GM18507 (cell line): ENCODE measurements at places on chromosomes 3 and 15.

GRCh38 chr3:115436767-115437301 is 186.5 kb upstream of the GAP43 start:
- DNase-seq = no peak

GRCh38 chr3:27488821-27489220 is 4.6 kb upstream of the SLC4A7 start:
- no peak for DNase-seq

GRCh38 chr15:37291920-37292319 is 191.6 kb upstream of the MEIS2 start:
- DNase-seq = no peak

DNA sequence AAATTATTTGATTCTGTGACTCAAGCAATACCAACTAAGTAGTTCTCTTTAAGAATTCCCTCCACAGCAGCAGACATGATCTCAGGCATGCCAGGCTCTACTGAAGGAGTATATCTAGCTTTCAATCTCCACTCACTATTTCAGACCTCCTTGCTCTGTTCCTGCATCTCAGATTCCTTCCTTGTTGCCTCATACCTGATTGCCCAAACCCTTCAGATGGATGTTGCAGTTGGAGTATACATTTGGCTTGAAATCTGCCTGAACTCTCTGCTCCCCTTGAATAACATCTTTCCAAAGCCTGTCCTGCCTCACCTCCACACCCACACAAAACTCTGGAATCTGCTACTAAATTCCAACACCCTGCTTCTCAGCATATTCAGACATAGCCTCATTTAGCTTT is 19.8 kb upstream of the TM4SF4 start:
- no peak for DNase-seq

- no peak for DNase-seq
Observed at GRCh38 chr3:189300345-189300744, 128.6 kb downstream of the TPRG1 start.

DNA sequence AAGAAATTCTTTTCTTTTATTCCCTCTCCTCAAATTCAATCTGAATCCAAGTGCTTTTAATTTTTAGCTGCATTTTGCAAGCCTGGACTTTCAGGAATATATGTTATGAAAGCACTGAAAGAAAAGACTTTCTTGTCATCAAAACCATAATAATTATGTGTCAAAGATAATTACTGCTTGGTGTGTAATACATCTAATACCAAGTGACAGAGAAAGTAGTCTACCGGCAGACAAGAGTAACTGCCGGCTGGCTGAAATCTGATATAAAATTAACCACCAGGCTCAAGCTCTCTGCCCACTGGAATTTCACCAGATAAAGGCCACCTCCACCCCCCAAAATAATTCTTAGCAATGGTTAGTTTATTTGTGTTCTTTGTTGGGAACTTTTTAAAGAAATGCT is 220.9 kb upstream of the CDIN1 start:
- no peak for DNase-seq

- DNase-seq = no peak
Observed at GRCh38 chr3:172098698-172099494, 59.5 kb downstream of the FNDC3B start.

GRCh38 chr15:79990997-79991334 is 20.0 kb upstream of the BCL2A1 start:
- DNase-seq = no peak

GRCh38 chr3:155741101-155741500 is 3.8 kb downstream of the PLCH1 start:
- DNase-seq = no peak

GRCh38 chr3:177224414-177224813 is 27.1 kb upstream of the TBL1XR1 start:
- DNase-seq = no peak

DNA sequence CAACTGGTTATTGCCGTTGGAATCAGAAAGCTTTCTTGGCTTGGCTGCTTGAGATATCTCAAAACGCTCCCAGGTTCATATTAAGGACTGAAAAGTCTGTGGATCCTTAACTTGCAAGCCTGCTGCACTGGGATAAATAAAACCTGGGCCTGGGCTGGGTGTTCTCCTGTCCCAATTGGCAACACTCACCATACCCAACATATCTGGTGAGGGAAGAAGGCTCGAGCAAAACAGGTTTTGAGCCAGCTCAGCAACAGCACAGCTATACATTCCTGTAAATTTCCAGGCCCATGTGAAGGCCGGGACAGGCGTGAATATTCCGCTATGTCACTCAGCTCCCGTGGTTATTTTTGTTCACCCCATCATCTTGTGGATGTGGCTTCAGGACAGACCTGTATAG is 169.0 kb upstream of the BCL6 start:
- no peak for DNase-seq

DNA sequence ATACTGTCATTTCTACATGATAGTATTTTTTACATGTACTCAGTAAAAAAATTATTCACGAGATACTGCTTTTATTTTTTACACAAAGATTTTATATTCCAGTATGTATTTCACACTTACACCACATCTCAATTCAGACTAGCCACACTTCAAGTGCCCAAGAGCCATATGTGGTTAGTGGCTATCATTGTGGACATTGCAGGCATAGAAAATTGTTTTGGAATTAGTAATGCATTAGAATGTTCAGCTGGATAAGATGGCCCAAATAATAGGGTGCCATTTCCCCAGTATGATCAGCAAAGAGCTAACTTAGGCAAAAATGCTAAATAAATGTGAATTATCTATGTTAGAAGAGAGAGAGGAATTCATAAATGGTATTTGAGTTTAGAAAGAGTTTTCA is 203.8 kb upstream of the MCTP2 start:
- no peak for DNase-seq

GRCh38 chr15:82843566-82843965 is 34.1 kb downstream of the WHAMM start:
- no peak for DNase-seq

GRCh38 chr15:74383695-74384565 is 16.5 kb upstream of the CYP11A1 start:
- peak; percentile 70 for DNase-seq

GRCh38 chr3:195062866-195063540 is 208.0 kb downstream of the XXYLT1 start:
- no peak for DNase-seq

GRCh38 chr3:186254676-186255650 is 107.1 kb downstream of the DGKG start:
- DNase-seq = peak; percentile 38

DNA sequence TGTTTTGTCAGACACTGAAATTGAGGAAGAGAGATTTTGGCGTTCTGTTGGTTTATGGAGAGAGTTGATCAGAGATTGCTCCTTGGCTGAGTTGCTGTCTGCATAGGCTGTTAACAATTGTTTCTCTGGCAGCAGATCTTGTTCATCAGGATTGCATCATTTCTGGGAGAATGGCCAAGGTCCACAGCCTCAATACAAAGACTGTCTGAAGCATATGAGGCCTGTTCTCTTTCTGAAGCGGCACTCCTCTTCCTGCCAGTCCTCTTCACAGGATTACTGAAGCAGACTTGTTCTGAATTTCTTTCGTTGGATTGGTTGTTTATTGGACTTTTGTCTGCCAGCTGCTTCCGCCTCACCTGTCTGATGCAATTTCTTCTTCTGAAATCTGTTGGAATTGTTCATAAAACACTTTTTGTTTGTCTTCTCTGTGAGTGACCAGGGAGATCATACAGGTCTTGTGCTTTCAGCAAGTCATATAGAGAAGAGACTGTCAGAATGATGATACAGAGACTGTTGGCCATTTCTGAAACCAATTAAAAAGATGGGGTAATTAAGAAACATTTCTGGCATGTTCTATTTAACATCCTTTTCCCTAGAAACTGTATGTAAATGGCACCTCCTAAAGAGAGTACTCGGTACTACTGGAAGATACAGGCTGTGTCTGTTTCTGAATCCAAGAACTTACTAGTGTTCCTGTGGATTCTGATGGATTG is 25.5 kb downstream of the SETD5 start:
- DNase-seq = no peak

GRCh38 chr3:71176366-71176765 is 407.2 kb downstream of the FOXP1 start:
- DNase-seq = no peak

- no peak for DNase-seq
Observed at GRCh38 chr15:80467311-80467714, 63.1 kb downstream of the ARNT2 start.

DNA sequence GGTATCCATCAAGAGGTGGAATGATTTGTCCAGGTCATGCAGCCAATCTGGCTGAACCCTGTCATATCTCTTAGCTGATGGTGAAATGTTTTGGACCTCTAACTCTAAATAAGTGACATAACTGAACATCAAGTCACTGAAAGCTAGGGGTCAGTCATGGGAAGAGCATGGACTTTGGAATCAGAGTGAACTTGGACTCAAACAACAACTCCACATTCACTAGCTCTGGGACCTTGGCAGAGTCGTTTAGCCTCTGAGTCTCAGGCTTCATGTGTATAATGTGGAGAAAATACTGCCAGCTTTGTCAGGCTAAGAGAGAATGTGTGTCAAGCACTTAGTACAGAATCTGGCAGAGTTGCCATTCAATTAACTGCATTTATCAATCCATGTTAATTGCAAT is 557.8 kb upstream of the CFAP20DC start:
- no peak for DNase-seq

GRCh38 chr3:123688241-123688747 is 103.4 kb upstream of the HACD2 start:
- no peak for DNase-seq

GRCh38 chr3:69419276-69419675 is 33.4 kb upstream of the FRMD4B start:
- DNase-seq = no peak

DNA sequence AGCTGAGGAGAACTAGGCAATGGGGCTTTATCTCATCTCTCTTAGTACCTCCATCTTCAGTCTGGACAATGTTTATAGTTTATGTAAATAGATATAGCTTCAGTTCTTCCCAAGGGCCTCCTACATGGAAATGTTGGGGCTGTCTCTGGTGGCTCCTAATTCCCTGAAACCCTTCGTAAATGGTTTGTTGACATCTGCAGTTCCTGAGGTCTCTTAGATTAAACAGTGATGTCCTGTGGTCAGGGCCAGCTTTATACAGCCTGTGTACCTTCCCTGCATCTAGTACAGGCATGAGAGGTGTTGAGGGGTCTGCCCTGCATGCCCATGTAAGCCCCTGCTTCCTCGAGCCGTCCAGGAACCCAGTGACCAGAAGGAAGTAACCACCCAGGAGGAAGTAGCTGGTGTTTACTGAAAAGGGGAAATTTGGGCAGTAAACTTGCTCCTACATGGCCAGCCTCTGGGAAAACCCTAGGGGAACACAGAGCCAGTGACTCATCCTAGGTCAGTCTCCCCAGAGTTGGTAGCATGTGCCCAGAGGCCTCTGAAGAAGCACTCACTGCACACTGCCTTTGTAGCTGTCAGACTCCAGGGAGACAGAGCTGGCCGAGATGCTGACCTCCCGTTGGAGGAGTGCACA is 4.7 kb upstream of the TBC1D2B start:
- DNase-seq = no peak

DNA sequence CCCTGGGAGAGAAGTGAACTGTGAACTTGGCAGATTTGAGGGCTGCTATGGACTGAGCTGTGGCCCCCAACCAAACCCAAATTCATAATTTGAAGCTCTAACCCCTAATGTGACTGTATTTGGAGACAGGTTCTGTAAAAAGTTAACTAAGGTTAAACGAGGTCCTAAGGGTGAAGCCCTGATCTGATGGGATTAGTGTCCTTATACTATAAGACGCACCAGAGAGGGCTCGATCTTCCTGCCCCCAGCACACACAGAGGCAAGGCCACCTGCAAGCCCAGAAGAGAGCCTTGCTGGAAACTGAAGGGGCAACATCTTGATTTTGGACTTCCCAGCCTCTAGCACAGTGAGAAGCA is 34.0 kb downstream of the TKT start:
- no peak for DNase-seq

DNA sequence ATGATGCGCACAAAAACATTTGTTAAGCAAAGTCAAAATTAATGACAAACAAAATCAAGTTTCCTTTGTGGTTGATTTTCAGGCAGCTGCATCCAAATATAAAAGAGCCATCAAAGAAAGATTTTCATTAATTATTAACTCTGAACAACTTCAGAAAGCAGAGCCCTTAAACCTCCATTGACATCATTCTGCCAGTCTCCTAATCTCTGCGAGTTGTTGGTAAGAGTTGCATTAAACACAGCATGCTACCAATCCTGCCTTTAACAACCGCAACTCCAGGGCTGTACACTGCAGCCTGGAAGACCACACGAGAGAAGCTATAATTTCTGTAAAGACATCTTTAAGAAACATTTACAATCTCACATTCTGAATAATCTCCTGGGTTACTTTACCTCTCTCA is 204.6 kb downstream of the NR2F2 start:
- DNase-seq = no peak

GRCh38 chr3:30587904-30588303 is 18.5 kb upstream of the TGFBR2 start:
- no peak for DNase-seq

DNA sequence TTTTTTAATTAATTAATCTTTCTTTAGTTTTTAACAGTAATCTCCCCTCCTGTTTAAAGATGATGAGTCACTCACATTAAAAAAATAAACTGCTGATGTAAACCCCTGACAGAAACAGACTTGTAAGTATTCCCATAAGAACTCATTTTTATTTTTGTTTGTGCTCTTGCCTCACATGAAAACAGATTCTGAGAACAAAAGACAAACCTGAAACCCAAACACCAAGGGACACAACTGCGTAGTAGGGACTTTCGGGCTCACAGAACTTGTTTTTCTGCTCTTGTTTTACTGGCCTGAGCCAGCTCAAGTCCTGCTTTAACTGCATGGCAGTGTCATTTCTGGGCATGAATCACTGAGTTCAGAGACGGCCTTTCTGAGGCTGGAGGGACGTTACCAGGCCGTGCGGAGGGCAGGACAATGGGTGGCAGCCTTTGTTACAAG is 600.8 kb downstream of the FOXP1 start:
- no peak for DNase-seq

DNA sequence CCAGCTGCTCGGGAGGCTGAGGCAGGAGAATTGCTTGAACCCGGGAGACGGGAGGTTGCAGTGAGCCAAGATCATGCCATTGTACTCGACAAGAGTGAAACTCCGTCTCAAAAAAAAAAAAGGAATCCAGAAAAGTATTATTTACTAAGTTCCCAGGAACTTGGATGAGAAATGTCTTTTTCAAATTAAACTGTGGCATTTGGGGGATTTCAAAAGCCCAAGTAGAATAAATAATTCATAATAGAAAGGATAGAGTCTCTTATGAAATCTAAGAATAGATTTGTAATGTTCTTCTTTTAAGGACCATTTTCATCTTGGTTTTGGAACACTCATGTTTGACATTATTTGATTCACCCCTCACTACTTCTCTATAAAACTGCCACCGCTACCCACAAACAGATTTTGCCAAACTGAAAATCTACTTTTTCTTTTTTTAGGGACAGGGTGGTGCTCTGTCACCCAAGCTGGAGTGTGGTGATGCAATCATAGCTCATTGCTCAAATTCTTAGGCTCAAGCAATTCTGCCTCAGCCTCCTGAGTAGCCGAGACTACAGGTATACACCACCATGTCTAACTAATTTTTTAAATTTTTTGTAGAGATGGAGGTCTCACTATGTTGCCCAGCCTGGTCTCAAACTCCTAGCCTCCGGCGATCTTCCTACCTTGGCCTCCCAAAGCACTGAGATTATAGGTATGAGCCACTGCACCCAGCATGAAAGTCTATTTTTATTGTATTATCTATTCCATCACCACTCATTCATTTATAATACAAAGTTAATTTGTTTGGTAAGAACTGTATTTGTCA is 99.3 kb downstream of the SENP2 start:
- no peak for DNase-seq

- no peak for DNase-seq
Observed at GRCh38 chr3:62718515-62719320, 156.5 kb downstream of the CADPS start.
